ENCODE measurements at places on chromosomes 1 and 21. TPM values are rescaled to one million over a fixed set of nuclear protein-coding genes. Genes with fewer than 3 reads are reported as not detected.

GRCh38 chr21:35566874-35567273 lies 493.5 kb downstream of the SETD4 start:
- no peak for DNase-seq

The AMY1A gene
- total RNA-seq, result not detected

DNA sequence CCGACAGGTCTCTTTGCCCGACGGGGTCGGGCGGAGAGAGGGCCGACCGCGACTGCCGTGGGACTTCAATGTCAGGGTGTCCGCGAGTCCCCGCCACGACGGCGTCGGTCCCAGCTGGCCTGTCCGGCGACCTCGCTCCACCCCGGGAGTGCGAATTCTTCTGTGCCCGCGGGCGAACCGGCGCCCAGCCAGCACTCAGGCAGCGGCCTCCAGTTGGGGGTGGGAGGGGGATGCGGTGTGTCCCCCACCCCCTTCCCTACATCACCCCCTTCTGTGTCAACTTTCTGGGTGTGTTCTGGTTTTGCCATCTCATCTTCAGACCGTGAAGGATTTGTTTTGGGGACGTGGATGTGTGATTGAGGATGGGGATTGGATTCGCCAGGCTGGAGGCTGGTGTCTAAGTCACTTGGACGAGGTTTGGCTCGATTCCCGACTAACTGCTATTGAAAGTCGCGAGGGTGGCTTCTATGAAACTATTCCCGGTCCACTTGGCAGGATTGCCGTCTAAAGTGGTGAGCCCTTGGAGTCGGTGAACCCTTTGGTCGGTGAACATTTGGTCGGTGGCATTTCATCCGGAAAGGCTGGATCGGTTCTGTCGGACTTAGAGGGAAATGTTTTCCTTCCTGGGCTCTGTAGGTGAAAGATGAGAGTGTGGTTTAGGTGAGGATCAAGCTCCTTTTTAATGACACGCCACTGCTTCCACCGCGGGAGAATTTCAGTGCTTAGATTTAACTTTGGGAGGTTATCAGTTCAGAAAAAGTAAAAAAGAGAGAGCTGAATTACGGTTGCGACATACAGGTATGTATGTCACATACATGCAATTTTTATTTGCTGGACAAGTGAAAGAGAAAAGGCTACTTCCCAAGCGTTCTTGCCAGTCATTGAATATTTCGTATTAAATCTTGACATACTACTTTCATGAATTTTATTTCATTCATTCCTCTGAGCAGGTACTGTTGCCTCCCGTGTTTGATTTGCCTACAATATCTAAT lies 771 bp downstream of the ABCD3 start:
- DNase-seq, result peak; percentile 23

GRCh38 chr1:159008744-159009188 lies 941 bp upstream of the IFI16 start:
- DNase-seq, result peak; percentile 52

DNA sequence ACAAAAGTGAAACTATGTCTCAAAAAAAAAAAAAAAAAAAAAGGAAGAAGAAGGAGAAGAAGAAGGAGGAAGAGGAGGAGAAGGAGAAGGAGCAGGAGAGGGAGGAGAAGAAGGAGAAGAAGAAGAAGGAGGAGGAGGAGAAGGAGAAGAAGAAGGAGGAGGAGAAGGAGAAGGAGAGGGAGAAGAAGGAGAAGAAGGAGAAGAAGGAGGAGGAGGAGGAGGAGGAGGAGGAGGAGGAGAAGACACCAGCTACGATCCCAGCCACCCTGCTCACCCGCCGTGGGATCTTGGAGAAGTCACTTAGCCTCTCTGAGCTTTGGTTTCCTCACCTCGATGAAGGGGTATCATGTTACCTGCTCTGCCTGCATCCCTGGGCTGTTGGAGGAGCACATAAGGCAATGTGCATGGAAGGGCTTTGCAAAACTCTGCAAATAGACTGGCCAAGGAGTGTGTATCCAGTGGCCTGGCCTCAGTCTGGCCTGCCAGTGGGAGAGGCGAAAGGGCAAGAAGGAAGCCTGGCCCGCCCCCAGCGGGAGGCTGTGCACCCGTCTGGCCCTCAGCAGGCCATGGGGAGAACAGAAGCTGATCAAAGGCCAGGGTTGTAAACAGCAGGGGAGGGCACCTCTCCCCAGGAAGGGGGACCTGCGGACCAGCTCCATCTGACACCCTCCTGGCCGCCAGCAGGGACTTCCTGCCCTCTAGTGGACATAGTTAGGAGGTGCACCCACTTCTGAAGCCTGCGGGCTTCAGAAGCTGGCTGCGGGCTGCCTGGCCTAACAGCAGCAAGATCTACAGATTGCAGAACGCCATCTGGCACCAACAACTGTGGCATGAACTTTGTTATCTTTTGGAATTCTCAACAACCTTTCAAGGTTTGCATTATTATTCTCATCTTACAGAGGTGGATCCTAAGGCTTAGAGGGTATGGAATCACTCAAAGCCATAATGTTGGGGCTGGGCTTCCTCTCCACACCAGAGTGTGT lies 19.2 kb upstream of the CDK18 start:
- peak; percentile 61 for DNase-seq

The CREB3L4 gene
- total RNA-seq, result 4.6 TPM

The FNDC10 gene
- total RNA-seq, result 3.2 TPM

GRCh38 chr1:116951200-116951935 lies 41.7 kb downstream of the PTGFRN start:
- no peak for DNase-seq

GRCh38 chr1:215045698-215046308 lies 36.7 kb upstream of the KCNK2 start:
- no peak for DNase-seq

GRCh38 chr21:34129039-34129891 lies 55.9 kb downstream of the MRPS6 start:
- DNase-seq, result peak; percentile 83

- DNase-seq, result no peak
Measured at GRCh38 chr1:204694145-204694544, 8.6 kb upstream of the LRRN2 start.

The SLAMF9 gene
- total RNA-seq, result not detected

GRCh38 chr1:110380672-110381283 lies 10.0 kb downstream of the SLC16A4 start:
- no peak for DNase-seq

DNA sequence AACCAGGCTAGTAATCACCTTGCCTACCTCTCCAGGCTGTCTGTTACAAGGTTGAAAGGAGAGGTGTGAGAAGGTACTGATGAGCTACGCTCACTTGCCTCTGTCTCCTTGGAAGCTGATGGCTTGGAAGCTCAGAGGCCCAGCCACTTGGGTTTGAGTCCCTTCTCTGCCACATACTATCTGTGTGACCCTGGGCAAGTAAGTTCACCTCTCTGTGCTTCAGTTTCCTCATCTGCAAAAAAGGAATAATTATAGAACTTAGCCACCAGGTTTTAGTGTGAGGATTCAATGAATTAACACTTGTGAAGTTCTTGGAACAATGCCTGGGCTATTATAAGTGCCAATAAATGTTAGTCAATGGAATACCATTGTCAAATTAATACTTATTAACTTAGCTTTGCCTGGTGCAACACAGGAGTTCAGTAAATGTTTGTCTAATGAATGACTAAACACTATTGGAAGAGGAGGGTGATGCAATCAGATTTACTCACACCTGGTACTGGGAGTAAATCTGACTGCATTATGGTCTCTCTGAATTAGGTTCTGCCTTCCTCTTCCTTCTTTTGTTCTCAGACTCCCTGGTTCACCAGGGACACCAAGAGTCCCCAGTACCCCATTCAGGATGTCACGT lies 55.5 kb downstream of the TRABD2B start:
- no peak for DNase-seq

The FASLG gene
- total RNA-seq, result 0.24 TPM

DNA sequence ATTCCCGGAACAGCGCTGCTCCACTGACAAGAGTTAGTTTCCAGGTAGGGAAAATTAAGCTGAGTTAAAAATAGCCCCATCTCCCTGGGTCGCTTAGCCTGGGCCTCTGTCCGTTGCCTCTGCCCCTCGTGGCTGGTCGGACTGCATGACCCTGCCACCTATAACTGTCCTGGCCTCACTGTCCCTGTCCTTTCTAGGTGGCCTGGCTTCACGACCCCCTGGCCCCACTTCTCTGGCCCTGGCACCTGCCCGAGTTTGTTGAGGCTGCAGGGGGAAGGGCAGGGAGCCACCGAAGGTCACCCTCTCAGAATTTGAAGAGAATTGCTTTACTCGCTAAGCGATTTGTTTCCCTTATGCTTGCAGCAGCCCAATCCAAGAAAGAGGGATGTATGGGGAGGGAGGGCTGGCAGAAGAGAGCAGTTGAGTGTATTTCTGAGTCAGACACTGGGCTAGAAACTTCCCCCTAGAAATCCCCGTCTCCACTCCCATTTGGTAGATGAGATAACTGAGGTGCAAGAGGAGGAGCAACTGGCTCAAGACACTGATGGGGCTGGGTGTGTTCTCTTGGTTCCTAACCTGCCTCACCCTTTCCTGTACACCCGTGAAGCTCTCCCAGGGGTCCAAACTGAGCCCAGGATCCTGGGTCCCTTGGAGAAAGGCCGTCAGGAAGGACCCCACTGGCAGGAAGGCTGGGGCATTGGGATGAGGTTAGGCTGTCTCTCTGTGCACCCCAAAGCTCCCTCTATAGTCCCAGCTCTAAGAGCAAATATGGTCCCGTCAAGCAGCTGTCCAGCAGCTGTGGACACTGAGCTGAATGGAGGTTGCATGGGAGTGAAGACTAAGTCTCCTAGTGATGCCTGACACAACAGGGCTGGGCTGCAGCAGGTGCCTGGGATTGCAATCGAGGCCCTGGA lies 2.9 kb upstream of the EDN2 start:
- DNase-seq, result no peak

The VWA1 gene
- total RNA-seq, result 0.15 TPM

The ZNF683 gene
- total RNA-seq, result not detected

DNA sequence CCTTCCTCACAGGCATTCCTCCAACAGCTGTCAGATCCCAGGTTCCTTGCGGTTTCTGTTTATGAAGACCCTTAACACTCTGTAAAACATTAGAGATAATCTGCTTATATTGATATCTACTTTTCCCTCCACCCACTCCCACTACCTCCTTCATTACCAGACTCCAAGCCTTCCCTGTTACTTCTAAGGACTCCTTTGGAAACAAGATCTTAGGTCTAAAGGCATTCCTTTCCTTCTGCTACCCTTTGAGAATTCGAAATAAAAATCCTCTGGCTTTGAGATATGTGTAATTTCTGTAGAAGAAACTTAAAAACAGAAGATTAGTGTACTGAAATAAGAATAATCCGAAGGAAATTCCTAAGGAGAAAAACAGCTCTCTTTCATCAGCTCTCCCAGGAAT lies 23.7 kb upstream of the LYPLAL1 start:
- no peak for DNase-seq

DNA sequence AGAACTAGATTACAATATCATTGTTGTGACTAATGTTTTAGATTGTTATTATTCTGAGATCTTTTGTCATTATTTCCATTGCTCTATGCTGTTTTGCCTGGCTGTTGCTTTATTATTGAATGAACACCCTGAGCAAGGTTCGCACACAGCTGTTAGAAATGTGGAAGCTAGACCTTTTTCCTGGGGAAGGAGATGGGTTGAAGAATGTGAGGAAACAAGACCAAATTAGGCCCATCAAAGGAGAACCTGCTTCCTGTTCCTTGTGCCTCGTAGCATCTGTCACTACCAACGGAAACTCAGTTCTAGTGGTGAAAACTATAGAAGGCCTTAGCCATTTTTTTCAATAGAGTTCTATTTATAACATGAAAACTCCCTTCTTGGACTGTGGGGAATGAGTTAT lies 68.7 kb downstream of the RGL1 start:
- DNase-seq, result peak; percentile 42

GRCh38 chr1:207407655-207408260 lies 46.4 kb upstream of the CR2 start:
- no peak for DNase-seq

DNA sequence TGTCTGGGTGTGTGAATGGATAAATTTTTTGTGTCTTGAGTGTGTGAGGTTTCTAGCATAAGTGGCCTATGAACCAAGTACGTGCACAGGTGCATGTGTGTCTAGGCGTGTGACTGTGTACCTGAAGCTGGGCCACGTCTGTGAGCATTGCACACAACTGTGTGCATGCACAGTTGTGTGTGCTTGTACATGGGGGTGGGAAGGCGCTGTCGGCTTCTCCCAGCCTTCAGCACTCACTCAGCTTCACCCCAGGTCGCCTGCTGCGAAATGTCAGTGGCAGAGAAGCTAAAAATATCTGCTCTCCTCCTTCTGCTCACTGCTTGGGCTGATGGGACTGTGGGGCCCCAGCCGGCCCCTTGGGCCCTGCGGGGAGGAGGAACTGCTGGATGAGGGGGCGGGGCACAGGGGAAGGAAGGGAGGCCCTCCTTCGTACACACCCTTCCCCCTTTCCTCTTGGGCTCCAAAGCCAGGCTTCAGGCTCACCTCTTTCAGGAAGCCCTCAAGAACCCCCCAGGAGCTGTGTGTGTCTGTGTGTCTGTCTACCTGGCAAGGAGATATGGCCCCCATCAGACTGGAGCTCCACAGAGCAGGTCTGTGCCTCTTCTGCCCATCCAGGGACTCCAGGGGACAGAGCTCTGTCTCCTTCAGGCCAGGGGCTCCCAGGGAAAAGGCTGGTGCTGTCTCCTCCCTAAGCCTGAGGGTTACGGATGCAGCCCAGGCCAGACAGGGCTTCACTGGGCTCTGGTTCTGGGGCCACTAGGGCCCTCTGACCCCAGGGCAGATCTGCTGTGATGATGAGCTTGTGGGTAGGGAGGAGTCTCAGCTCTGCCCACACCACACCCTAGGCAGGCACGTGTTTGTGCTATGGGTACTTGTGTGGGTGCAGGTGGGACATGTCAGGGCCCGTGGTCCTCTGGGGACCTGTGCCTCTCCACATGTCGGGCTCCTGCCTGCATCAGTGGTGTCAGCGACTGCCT lies 35.6 kb upstream of the WASF2 start:
- DNase-seq, result peak; percentile 53

DNA sequence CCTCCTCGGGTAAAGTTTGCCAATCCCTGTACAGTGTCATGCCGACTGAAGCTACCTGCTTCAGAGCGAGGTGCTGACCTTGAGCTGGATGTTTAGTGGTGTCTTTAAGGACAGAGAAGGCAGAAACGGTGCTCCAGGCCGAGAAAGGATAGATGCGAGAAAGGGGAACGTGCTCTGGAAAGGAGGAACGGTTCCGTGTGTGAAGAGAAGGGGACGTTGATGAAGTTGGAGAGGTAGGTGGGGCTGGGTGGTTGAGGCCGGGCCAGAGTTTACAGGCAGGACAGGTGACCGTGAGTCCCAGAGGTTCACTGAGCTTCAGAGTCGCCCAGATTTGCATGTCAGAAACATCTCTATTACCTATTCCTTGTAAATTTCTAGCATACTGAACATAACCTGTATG lies 90.7 kb downstream of the SCCPDH start:
- DNase-seq, result no peak

- peak; percentile 27 for DNase-seq
Measured at GRCh38 chr1:46735708-46736324, 16.9 kb upstream of the EFCAB14 start.

DNA sequence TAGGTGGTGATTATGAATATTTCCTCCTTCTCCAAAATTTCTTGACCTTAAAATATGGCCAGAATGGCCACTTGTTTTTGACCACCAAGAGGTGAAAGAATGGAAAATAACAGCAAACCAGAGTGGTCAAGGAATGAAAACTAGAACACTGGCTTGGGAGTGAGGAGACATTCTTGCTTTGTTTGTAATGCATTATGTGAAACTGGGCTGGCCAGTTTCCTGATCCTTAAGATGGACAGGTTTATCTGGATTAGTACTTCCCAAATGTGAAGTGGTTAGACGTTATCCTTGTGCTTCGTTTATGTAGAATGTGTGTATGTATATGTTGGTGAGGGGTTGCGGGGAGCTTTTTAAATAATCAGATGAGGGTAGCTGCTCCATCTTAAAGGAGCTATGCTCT lies 12.8 kb downstream of the PLA2G4A start:
- no peak for DNase-seq

The GJA5 gene
- total RNA-seq, result not detected

- DNase-seq, result no peak
Measured at GRCh38 chr1:233700338-233700737, 86.4 kb downstream of the KCNK1 start.
